ENCODE measurements at places on chromosomes 2 and 18.

- DNase-seq, result peak; percentile 91
Observed at GRCh38 chr2:217162533-217162932, 302.7 kb upstream of the TNP1 start.

GRCh38 chr2:132676999-132677398 lies 7.0 kb upstream of the LYPD1 start:
- DNase-seq, result no peak

- DNase-seq, result peak; percentile 27
Observed at GRCh38 chr2:178397002-178397605, 53.9 kb downstream of the PRKRA start.

- no peak for DNase-seq
Observed at GRCh38 chr2:60852282-60852860, 29.0 kb upstream of the REL start.

GRCh38 chr18:61939046-61939674 lies 46.4 kb upstream of the RNF152 start:
- no peak for DNase-seq

GRCh38 chr2:181042706-181043105 lies 62.3 kb downstream of the UBE2E3 start:
- DNase-seq, result no peak

DNA sequence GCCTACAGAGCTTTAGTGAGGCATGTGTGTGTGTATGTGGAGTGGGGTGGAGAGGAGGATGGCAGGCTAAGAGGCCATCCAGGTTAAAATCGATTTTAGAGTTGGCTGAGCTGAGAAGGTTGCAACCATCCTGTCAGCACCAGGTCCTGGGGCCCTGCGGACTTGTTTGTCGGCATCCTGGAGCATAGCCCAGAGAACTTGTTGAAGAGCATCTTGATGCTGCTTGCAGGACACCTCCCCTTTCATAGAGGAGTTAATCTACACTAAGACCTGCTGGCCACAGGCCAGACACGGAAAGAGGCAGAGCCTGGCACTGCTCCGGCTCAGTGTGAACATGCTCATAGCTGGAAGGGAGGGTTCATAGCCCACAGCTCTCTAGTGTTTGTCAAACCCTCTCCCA lies 72.1 kb upstream of the RGPD5 start:
- DNase-seq, result no peak

DNA sequence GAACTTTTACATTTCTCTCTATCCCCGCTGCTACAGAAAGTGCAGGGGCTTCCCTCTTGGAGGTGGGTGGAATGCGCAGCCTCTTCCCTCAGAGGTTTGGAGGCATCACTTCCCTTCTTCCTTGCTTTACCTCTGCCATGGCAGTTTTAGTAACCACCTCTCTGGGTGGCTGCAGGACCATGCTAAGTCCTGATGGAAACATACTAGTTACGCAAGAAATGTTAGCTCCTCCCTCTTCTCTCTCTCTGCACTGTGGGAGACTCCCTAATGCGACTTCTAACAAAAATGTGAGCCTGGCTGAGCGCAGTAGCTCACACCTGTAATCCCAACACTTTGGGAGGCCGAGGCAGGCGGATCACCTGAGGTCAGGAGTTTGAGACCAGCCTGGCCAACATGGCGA lies 116.8 kb upstream of the RAB6C start:
- DNase-seq, result no peak

DNA sequence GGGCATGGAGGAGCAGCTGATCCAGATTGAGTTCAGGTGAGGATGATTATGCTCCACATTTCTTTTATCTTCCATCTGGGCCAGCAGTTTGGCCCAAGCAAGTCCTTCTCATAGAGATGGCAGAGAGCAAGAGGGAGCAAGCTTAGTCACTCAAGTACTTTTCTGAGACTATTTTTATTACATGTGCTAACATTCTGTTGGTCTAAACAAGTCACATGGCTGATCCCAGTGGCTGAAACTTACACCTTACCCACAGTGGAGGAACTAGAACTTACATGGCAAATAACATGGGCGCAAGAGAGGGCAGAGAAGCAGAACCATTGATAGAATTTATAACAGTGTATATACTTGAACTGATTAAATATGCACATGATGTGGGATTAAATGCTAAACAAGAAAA lies 105.7 kb downstream of the KYNU start:
- no peak for DNase-seq

GRCh38 chr18:6221602-6222014 lies 193.1 kb downstream of the L3MBTL4 start:
- no peak for DNase-seq

DNA sequence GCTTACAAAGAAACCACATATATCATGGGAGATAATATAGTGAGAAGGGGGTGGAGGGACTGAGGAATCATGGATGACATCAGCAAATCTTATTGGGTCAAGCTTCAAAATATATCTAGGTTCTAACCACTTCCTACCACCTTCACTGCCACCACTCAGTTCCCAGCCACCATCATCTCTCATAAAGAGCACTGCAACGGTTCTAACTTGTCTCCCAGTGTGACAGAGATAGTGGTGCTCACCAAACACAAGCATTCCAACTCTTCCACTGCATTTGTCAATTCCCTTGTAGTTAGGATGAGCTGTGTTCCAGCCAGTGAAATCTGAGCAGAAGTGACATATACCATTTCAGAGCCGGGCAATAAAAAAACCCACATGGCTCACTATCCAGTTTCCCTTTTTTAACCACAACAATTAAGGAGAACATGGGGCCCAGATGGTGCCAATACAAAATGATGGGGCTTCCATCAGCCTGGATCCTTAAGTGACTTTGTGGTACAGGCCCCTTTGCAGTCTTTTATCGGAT lies 318.1 kb downstream of the NBAS start:
- DNase-seq, result no peak

- no peak for DNase-seq
Observed at GRCh38 chr2:34851804-34852203, 1252.7 kb upstream of the FAM98A start.

DNA sequence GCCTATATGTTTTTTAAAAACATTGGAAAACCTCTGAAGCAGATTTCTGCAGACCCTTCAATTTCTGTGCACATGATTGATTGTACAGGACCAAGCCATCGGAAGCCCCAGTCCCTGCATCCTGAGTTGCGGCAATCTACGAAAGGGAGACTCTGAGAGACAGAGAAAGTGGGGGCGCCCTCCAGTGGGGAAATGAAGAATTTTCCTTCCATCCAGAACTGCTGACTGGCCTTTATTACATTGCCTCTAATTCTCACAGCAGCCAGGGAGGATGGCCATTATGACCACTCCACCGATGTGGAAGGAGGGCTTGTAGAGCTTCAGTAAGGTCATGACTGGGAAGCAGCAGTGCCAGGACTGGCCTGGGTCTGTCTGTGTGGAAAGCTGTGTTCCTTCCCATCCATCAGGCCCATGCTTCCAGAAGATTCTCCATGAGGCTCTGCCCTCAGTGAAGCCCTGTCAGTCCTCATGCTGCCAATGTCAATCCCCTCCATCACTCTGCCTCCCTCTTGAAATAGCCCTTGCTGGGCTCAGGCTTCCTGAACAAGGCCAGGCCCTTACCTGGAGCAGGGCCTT lies 20.0 kb upstream of the RESP18 start:
- peak; percentile 52 for DNase-seq

DNA sequence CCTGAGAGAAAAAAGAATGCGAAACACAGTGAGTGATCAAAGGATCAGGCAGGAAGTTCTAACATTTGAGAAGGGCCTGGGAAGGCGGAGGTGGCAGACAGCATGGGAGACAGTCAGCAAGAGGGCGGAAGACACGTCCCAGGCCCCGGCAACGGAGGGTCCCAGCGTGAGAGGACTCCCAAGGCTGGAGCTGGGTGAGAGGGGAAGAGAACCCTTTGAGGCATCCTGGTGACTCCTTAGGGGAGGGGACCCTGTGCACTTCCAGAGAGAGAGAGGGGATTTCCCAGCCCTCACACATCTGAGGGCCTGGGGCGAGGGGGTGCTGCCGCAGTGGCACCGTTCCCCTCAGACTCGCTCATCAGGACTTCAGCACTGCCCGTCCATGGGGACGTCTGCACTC lies 133.4 kb downstream of the RTP5 start:
- DNase-seq, result no peak

DNA sequence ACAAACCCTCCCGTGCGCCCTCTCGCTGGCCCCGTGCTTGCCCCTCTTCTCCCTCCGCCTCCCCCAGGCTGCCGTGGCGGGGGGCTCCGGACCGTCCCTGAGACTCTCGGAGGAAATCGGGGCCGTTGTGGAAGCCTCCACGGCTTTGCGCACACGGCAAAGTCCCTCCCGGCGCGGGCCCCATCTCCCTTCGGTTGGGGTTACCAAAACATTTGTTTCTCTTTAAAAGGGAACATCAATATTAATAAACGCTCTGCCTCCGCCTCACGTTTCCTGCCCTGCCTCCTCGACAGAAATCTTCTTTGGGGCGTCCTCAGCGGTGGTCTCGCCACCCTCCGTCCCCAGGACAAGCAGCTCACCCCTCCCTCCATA lies 3.8 kb downstream of the PAX3 start:
- DNase-seq, result no peak

- no peak for DNase-seq
Observed at GRCh38 chr18:31633392-31634330, 42.0 kb downstream of the TTR start.

- DNase-seq, result no peak
Observed at GRCh38 chr2:67671464-67672450, 274.6 kb downstream of the ETAA1 start.

- no peak for DNase-seq
Observed at GRCh38 chr18:13061630-13062189, 70.5 kb downstream of the CEP192 start.

- no peak for DNase-seq
Observed at GRCh38 chr2:217803653-217803960, 199.2 kb downstream of the TNS1 start.

- DNase-seq, result no peak
Observed at GRCh38 chr2:62296034-62296831, 100.3 kb downstream of the B3GNT2 start.

DNA sequence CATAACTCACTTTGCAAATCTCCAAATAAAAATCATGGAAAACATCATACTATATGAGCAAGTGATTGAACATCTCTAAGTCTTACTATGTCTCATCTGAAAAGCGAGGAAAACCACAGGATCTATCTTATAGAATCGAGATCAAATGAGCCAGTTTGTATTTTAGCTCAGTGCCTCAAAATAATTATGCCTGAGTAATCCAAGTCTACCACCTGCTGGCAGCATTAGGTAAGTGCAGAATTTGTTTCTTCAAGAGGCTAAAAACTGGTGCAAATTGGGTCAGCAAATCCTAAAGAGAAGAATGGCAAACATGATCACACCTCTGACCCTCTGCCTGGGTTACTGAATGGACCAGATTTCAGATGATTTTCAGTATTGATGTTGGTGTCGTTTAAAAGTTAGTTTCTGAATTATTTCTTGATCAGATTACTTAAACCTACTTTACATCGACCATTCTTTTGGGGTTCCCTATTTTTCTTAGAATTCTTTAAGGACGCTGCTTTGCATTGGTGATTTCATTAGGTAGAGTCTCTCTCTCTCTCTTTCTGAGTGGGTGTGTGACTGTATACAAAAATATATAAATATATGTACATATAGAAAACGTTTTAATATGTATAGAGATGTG lies 12.7 kb upstream of the FHOD3 start:
- DNase-seq, result peak; percentile 47

- DNase-seq, result no peak
Observed at GRCh38 chr2:157178874-157179273, 78.6 kb upstream of the GALNT5 start.

DNA sequence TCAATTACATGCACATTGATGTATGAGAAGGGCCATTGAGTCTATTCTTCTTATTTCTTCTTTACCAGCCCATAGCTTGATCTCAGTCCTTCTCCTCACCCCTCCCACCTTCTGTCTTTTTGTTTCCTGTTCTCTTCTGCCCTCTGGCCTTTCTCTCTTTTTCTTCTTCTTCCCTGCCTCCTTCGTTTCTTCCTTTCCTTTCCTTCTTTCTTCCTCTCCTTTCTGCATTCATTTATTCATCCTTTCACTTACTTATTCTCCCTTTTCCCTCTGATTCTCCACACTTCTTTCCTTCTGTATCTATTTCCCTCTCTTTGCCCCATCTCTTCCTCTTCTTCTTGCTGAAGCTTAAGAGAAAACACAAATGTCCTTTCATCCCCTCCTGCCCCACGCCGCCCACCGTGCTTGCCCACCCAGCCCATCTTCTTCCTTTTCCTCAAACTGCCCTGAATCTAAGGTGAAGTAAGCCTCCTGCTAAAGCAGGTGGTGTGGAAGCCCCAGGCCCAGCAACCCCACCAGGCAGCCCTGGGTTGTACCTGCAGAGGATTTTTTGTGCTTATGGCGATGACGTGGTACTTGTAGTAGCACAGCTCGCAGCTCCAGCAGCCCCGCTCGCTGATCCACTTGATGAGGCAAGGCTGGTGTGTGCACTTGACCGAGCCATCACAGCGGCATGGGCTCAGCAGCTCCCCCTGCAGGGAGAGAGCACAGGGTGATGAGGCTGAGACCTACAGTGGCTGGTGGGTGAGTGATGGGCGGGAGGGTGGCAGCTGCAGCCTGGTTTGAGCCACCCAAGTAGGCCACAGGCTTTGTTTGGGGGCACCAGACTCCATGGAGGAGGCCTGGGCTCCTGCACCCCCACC lies 89.0 kb downstream of the MARCHF4 start:
- DNase-seq, result no peak

- no peak for DNase-seq
Observed at GRCh38 chr2:239876271-239876947, 148.7 kb downstream of the NDUFA10 start.

GRCh38 chr2:48278590-48278989 lies 251.4 kb upstream of the STON1 start:
- no peak for DNase-seq

DNA sequence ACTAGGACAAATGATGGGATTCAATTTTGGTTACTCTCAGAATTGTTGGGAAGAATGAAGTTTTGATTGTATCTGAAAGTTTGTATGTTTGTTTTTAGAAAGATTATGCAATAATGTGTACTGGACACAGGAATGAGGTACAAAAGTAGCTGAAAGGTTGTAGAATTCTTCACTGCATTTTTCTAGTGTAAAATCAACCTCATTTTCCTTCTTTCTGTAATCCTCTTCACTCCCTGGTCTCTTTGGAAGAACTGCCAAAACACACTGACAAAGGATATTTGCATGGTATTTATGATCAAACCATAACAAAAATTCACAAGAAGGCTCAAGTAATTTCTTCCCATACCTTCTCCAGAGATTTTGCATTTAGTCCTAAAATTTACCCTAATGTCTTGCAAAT lies 110.7 kb downstream of the ZEB2 start:
- no peak for DNase-seq
